Myocyte (in vitro differentiated cells): ENCODE measurements at places on chromosomes 16 and 17. TPM values are rescaled to one million over a fixed set of nuclear protein-coding genes. Genes with fewer than 3 reads are reported as not detected.
A peak's percentile ranks its signal among the peaks of the same experiment; 100 is the strongest.

- no peak for DNase-seq
Measured at GRCh38 chr17:13636951-13637350, 35.2 kb upstream of the HS3ST3A1 start.

DNA sequence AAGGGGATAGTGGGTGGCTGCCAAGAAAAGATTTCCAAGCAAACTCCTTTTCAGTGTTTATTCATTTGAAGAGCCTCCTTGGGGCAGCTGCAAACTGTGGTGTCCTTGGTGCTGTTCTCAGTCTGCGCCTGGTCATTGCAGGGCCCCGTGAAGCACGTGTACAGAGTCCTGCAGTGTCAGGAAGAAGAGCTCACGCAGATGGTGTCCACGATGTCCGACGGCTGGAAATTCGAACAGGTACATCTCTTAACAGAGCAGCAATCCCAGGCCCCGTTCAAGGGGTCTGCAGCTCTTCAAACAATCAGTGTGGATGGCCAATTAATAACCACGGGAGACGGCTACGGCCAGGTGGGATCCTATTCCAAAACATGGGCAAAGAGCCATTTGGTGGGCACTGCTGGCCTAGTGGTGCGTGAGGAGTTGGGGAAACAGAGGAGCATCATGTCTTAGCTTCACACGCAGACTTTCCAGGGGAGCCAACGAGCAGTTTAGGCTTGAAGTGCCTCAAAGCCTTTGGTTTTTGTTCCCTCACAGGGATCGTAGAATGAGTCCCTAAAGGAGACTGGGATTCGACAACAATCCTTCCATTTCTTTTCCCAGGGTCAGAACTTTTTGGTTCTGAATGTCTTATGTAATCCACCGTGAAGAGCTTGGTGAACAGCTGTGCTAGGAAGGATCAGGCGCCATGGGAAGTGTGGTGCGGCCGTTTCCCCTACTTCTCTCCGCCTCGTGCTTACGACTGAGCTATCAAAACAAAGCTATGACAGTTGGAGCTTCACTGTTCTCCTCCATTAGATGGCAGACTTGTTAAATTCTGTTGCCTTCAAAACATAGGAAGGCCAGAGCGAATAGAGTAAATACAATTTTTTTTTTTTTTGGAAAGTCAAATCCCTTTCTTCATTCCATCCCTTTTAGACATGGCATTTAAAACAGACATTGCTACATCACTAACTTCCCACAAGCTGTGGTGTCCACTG, 12.6 kb downstream of the KCTD2 start:
- DNase-seq, result peak; percentile 89

DNA sequence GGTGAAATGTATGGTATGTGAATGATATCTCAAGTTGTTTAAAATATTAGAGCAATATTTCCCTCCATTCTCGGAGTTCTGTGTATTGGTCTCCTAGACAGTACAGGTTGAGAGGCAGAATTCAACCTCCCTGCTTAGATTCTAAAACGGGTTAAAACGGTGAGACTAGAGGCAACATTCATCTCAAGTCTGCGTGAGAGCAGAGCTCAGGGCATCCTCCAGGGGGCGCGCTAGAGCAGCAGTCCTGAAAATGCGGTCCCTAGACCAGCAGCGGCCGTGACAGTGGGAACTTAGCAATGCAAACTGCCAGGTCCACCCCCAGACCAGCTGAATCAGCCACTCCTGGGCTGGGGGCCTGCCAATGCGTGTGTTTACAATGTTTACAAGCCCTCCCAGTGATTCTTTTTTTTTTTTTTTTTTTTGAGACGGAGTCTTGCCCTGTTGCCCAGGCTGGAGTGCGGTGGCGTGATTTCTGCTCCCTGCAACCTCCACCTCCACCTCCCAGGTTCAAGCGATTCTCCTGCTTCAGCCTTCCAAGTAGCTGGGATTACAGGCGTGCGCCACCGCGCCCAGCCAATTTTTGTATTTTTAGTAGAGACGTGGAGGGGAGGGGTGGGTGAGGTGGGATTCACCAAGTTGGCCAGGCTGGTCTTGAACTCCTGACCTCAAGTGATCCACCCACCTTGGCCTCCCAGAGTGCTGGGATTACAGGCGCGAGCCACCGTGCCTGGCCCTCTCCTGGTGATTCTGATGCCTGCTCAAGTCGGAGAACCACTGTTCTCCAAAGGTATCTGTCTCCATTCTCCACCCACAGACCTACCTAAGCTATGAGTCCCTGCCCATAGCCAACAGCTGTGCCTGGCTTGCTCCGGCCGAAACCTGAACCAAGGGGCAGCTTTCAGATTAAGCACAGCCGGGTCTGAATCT, 24.2 kb downstream of the KLHL36 start:
- DNase-seq, result peak; percentile 77

- no peak for DNase-seq
Measured at GRCh38 chr17:49063652-49064051, 66.5 kb downstream of the IGF2BP1 start.

DNA sequence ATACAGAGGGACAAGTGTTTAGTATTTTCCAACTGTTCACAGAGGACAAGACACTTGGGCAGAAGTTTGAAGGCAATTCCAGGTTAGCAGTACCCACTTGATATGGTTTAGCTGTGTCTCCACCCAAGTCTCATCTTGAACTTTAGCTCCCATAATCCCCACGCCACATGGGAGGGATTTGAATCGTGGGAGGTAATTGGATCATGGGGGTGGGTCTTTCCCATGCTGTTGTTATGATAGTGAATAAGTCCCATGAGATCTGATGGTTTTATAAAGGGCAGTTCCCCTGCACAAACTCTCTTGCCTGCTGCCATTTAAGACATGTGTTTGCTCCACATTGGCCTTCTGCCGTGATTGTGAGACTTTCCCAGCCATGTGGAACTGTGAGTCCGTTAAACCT, 668.9 kb downstream of the MAF start:
- no peak for DNase-seq

DNA sequence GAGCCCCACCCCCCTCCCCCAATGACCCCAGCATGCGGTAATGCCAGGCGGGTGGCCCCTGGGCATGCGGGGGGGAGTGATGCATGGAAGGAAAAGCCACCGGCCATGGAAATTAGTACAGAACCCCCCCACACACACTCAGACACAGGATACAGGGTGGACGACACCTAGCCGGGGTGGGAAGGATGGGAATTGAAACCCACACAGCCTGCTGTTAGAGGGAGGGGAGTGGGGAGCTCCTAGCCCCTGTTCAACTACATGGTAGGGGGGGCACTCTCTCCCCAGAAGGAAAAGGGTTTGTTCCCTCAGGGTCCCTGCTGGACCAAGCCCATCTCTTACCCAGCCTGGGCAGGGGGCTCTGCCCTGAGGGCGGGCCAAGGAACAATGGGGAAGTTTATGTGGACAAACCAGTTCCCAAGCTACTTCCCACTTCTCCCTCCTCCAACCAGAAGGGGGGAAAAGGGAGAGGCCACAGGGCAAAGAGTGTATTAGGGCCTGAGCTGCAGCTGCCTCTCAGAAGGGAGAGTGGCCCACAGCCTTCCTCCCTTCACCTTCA, 5.2 kb downstream of the TMUB2 start:
- no peak for DNase-seq

DNA sequence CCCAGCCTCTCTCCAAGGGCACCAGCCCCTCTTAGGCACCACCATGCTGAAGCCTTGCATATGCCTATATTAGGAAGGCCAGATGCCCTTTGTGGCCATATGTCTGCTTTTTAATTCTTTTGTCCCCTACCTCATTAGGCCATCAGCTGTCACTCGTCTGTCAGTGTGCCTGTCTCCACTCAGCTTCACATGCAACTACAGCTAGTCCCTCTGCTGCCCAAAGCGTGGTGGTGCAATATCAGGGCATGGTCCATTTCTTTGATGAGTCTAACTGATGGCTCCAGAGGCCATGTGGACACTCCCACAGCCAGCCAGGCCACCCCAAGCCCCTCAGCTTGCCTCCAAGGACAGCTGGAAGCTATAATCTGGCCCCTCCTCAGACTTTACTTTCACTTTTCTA, 36.3 kb downstream of the MYO18A start:
- peak; percentile 90 for DNase-seq

PSMC5 gene
- total RNA-seq, result 36.8 and 50.2 TPM in 2 replicates

GNGT2 gene
- not detected in 2 replicates for total RNA-seq

GRCh38 chr17:9628509-9628908, 16.8 kb upstream of the USP43 start:
- no peak for DNase-seq

DNA sequence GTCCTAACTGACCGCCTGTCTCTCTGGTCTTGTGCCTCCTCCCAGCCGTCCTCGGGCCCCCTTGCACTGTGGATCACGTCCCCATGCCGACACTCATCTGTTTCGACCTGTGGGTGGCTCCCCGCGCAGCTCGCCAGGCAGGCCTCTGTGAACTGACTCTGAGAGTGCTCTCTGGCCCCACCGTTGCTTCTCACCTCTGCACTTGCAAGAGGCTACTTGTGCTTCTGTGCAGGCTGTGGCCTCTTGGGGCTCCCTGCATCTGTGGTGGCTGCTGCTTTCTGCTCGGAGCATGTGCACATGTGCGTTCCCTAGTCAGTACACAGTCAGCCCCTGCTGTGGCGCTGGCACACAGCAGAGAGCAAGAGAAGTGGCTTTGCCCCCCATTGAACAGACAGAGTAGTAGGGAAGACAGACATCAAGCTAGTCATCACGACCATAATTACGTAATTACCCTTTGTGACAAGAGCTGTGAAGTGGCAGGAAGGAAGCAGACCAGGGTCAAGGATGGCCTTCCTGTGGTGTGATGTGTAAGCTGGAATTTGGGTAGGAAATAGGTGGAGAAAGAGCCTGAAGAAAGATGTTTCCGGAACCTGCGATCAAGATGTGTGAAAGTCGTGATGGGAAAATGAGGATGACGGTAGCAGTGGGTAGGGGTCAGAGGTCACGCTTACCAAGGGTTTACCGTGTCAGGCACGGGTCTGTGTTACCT, 256.0 kb upstream of the CACNG5 start:
- no peak for DNase-seq

WNT9B gene
- total RNA-seq, result not detected in 2 replicates

DNA sequence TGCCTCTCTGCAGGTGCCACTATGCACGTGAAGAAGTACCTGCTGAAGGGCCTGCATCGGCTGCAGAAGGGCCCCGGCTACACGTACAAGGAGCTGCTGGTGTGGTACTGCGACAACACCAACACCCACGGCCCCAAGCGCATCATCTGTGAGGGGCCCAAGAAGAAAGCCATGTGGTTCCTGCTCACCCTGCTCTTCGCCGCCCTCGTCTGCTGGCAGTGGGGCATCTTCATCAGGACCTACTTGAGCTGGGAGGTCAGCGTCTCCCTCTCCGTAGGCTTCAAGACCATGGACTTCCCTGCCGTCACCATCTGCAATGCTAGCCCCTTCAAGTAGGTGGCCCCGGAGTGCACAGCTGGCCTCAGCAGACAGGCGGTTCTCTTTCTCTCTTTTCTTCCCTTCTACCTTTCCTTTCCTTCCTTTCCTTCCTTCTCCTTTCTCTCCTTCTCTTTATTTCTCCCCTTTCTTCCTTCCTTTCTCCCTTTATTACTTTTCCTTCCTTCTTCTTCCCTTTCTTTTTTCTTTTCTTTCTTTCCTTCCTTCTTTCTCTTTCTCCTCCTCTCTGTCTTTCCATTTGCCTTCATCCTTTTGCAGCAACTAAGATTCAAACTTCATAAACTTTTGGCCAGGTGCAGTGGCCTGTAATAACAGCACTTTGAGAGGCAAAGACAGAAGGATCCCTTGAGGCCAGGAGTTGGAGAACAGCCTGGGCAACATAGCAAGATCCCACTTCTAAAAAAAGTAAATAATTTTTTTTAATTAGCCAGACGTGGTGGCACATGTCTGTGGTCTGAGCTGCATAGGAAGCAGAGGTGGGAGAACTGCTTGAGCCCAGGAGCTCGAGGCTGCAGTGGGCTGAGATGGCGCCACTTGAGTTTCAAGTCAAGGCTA, 46.7 kb downstream of the SCNN1B start:
- no peak for DNase-seq

DNA sequence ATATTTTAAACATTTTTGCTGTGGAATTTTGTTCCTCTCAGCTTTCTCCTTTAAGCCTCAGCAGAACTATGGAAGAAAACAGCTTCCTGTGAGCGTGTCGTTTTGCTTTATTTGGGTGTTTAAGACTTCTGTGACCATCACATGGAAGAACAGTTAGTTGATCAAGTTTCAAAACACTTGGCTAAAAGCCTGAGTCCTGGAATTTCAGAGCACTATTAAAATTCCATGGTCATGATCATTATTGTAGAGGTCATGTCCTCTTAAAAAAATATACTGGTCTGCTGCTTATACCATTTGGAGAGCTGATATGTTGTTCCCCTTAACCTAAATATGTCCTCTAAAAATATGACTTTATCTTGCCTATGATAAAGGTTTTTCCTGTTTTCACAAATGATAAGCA, 12.6 kb upstream of the CDR2 start:
- DNase-seq, result peak; percentile 86

GRCh38 chr16:88553739-88554138, 16.5 kb upstream of the ZC3H18 start:
- no peak for DNase-seq

DNA sequence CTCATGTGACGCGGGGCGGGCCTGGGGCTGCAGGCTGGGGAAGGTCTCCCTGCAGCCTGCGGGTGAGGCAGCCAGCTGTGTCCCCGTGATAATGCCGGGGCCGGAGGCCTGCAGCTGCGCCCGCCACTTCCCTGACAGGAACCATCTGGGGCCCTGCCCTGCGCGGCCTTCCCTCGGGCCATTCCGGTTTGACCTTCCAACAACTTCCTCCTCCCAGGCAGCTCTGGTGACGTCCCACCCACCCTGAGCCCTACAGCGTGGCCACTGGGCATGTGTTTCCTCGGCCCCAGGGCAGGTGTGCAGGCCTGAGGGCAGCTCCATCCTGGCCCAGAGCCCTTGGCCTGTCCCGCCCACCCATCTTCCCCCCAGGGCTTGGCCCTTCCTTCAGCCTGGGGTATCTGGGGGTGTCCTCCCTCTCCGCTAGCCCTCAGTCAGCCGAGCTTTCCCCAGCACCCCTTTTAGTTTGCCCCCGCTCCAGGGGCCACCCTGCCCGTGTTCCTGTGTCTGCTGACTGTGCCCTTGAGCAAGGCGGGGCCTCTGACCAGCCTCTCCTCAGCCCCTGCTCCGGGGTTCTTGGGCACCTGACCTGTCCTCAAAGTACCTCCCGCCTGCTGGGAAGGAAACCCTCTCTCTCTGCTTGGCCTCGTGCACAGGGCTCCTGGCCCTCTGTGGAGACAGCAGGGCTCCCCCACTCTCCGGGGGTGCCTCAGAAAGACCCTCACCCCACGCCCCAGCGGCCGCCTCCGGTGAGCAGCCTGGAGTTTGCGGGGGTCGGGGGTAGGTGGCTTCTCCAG, at the start of gene CBFA2T3:
CBFA2T3 (minus strand) TSS at position 190 of the 794 bp plus-strand sequence. CDS start 400 bp downstream, outside the sequence.
- DNase-seq, result peak; percentile 57

EFCAB5 gene
- 0.16 and 0.70 TPM in 2 replicates for total RNA-seq

NHERF2 gene
- total RNA-seq, result 38.1 and 52.7 TPM in 2 replicates
